ENCODE measurements at places on chromosomes 2 and 18.

- no peak for DNase-seq
Measured at GRCh38 chr2:172909454-172909853, 166.2 kb upstream of the MAP3K20 start.

GRCh38 chr2:188199716-188200128, 92.0 kb upstream of the GULP1 start:
- no peak for DNase-seq

DNA sequence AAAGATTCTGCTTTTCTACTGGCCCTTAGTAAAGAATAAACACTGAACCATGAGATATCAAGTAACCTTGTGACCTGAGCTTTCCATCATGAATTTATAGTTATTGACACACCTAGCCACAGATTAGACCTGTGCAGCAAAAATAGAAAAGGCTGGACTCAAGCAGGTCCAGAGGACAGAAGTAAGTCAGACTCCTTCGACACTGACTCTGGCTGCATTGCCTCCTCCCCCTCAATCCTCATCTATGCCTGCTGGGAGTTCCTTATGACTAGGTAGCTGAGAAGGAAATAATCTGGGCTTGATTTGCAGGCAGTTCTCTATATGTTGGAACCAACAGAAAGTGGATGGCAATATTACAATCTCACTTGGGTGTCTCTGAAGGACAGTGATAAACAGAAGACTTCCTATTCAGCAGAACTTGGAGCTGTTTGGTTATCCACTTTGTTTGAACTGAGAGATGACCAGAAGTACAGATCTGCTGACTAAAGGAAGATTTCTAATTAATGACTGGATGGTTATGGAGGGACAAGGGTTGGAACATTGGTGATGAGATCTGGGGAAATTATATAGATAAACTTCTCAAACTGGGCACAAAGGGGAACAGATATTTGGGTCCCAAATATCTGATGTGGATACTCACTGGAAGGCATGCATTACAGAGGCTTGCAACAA, 39.4 kb downstream of the ARID5A start:
- no peak for DNase-seq

DNA sequence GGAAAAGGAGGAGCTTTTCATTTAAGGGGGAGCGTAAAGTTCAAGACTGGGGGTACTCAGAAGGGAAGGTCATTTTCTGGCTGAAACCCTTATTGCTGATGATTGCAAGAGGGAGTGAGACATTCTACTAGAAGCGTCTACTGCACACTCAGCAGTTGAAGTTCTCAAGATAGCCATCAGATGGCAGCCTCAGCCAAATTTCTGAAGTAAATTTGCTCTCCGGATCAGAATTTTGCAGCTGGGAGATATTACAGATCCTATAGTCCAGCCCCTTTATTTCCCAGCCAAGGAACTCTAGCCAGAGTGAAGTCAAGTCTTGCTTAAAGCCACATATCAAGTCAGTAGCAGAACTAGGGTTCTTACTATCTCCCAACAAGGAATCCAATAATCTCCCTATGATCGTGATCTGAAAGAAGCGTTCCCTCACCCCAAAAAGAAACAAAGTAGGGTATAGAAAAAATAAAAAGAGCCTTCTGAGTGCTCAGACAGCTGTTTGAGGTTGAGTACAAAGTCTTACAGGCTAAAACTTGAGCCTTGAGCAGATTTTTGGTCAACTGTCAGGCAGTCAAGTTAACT, 24.0 kb downstream of the RAX start:
- DNase-seq = no peak

- DNase-seq = no peak
Measured at GRCh38 chr2:108573061-108573460, 38.8 kb downstream of the LIMS1 start.

DNA sequence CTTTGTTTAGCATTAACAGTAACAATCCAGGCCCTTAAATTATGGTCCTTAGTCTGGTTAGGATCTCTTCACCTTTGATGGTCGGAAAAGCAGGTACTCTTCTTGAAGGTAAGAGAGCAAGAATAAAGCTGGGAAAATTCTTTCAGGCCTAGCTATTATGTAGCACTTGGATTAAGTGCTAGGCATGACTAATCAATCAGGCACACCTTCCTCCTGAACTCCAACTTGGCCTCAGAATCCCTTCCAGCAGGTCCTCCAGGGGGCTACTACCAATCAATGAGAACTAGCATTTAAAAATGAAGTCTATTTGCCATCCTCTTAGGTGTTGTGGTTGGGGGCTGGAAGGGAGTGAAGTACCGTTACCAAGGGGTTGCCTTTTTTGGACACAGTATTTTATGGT, 3.7 kb downstream of the SMYD1 start:
- DNase-seq = no peak

- DNase-seq = no peak
Measured at GRCh38 chr2:138654146-138654545, 126.0 kb downstream of the NXPH2 start.

DNA sequence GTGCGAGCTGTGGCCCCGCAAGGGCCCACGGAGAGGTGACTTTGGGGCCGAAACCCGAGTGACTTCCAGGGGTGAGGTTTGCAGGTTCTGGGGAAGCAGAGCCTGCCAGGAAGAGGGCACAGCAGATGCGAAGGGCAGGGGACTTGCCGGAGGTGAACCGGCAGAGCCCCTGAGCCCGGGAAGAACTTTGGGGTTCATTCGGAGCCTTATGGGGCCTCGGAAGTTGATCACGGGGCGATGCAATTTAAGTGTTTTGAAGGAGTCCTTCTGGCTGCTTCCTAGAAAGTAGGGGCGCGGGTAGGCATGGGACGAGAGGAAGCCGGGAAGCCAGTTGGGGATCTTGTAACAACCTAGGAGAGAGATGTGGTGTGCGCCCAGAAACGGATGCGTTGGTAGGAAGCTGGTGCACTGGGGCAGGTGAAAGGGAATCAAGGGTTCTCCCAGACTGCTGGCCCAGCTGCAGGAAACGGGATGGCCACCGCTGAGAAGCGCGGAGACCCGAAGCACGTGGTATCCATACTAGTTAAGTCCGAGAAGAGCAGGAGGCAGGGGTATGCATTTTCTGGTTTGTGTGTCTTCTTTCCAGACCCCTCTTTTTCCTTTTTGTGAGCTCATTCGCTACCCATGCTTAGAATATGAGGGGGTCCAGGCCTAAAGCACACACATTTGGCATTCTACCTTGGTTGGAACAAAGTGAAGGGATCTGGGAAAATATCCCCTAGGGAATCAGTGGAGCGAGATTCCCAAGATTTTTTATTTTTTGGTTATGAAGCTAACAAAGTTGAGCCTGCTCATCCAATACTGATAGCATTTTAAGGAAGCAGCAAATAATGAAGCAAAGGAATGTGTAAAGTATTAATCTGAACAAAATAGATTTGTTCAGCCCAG, 758 bp downstream of the SCLY start:
- DNase-seq = peak; percentile 17

GRCh38 chr18:54359233-54359632, 1.5 kb downstream of the C18orf54 start:
- no peak for DNase-seq

- DNase-seq = no peak
Measured at GRCh38 chr18:70028734-70029133, 81.1 kb upstream of the CD226 start.

- DNase-seq = no peak
Measured at GRCh38 chr2:204743393-204743960, 198.2 kb downstream of the PARD3B start.

Data from stimulated activated CD8-positive, alpha-beta memory T cell treated with anti-CD3 and anti-CD28 coated beads, Interleukin-15, amount 100 ng/mL, for 1 hour (primary cell).